ENCODE measurements at places on chromosomes 7 and 10.

DNA sequence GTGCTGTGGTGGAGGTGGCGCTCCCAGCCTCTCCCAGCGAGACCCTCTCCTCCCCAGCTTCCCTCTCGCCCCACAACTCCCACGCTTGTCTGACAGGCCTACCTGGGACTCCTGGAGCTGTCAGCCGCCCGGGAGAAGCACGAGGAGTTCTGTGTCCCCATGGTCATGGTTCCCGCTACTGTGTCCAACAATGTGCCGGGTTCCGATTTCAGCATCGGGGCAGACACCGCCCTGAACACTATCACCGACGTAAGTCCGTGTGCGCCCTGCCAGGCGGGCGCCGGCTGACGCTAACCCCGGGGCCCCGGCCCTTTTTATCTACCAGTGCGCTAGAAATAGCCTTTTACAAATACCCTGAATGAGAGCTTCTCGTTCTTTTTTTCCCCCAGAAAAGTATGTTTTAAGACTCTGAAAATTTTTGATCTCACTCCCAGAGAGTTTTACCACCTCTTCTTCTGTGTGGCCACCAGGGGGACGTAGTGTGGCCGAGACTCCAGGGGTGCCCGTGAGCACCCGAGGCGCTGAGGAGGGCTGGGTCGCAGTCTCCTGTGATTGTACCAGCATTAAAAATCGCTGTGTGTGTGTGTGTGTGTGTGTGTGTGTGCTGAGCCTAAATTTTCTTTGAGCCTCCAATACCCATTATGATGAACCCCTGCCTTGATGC lies 52.6 kb downstream of the PFKP start:
- DNase-seq: no peak

GRCh38 chr10:70457759-70458305 lies 16.4 kb upstream of the NODAL start:
- DNase-seq: no peak

DNA sequence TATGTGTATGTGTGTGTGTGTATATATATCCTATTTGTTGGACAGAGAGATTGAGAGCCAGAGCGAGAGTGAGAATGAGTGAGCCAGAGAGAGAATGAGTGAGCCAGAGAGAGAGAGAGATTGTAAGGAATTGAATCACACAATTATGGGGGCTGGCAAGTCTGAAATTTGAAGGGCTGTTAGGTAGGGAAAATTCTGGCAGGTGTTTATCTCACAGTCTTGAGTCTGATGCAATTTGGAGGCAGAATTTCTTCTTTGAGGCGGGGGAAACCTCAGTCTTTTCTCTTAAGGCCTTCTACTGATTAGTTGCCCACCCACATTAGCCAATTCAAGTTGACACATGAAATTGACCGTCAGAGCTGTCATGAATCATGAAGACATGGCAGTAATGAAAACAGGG lies 41.0 kb upstream of the WASL start:
- no peak for DNase-seq

GRCh38 chr7:112669306-112669705 lies 120.9 kb downstream of the TMEM168 start:
- DNase-seq: no peak

DNA sequence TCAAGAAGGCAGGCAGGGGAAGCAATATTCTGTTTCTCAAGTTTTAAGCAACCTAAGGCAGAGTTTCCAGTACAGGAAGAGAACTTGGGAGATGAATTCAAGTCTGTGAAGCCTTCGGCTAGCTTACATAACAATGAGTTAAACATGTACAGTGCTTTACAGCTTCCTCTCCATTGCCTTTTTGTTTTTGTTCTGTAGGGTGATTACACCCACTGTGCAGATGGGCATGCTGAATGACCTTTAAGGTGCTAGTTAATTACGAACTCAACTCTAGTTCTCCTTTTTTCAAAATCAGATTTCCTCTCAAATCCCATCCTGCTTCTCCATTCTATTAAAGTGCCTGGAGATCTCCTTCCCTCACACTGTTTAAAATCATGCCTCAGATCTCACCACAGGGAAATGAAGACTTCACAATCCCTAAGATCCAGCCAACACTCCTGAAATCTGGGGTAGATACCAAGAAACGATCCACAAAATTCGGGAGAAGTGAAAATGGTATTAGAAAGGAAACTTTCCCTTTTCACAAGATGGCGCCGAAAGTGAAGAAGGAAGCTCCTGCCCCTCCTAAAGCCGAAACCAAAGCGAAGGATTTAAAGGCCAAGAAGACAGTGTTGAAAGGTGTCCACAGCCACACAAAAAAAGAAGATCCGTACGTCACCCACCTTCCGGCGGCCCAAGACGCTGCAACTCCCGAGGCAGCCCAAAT lies 16.8 kb upstream of the MSMB start:
- DNase-seq: no peak

DNA sequence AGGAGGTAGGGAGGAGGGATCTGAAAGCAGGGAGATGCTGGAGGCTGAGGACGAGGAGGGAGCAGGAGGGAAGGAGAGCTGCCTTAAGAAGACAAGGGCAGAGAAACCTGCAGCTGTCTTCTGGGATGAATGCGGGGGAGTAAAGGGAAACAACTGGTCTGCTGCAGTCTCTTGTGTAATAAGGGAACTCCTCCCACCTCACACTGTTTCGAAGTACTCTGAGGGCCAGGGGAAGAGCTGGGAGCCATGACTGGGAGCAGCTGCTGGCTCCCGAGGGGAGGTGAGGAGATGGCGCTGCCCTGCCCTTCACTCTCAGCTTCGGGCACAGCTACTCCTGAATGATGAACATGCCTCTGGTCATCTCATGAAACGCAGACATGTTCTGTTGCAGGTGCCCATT lies 65.1 kb downstream of the CLEC2L start:
- DNase-seq: no peak
